ENCODE measurements at places on chromosomes 2 and 18.

DNA sequence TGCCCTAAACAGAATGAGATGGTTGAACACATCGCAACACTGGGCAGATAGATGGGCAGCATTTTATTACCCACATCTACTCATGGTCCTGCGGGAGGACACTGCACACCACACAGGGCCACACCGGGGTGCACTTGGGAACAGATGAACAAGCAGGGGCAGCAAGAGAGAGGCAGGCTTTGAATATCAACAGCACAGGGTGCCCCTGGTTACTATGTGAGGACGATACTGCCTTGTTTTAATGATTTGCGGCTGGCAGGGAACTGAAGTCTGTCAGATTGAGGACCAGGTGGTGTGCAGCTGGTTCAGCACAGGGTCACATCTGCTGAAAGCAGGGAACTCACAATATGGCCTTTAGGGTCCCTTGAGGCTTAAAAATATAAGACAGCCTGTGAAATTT, 195.7 kb downstream of the PIEZO2 start:
- no peak for DNase-seq

DNA sequence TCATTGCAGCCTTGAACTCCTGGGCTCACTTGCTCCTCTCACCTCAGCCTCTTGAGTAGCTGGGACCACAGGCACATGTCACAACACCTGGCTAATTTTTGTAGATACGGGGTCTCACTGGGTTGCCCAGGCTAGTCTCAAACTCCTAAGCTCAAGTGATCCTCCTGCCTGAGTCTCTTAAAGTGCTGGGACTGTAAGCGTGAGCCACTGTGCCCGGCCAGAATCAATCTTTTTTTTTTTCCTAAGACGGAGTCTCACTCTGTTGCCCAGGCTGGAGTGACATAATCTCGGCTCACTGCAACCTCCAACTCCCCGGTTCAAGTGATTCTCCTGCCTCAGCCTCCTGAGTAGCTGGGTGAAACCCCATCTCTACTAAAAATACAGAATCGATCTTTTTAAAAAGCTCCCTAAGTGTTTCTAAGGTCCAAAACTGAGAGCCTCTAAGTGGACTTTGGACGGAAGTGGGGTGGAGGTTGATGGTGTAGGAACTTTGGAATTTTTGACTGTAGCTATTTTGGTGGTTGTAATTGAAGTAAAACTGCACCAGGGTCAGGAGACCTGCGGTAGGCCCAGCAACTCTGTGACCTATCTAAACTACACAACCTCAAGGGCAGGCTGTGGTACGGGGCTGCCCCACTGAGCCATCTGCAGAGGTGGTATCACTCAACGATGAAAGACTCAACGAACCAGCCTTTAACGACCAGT, 82.9 kb downstream of the POLR1A start:
- no peak for DNase-seq

- DNase-seq: no peak
Observed at GRCh38 chr2:174054926-174055325, 89.8 kb upstream of the SP3 start.

GRCh38 chr2:98565286-98565860, 42.9 kb downstream of the COA5 start:
- DNase-seq: no peak

- no peak for DNase-seq
Observed at GRCh38 chr2:133459590-133459989, 108.7 kb downstream of the NCKAP5 start.

DNA sequence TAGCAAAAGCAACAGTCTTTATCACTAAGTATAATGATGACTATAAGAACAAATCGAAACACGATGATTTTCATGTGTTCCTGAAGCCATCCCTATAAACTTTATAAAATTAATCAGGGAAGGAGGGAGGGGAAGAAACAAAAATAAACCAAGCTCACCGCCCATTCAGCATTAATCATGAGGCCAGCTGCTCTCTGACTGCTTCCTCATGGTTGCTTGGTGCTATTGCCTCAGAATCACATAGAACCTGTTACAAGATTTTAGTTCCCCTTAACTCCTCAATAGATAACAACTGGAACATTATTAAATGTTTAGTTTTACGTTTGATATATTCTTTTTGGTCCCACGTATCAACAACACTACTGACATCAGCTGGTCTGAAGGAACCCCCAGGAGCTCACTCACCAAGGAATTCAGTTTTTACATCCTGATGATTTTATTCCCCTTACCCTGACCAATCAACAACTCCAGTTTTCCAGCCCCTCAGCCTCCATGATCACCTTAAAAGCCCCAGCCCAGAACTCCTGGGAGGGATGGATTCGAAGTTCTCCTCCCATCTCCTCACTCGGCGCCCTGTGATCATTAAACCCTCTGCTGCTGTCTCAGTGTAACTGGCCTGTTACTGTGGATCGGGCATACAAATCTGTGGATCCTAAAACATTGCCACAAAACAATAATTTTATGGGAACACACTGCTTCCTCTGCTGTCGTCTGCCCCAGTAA, 10.6 kb upstream of the HNRNPLL start:
- DNase-seq: no peak

GRCh38 chr2:226086190-226086589, 686.7 kb downstream of the NYAP2 start:
- DNase-seq: no peak

GRCh38 chr2:15971351-15971750, 31.0 kb downstream of the MYCN start:
- no peak for DNase-seq

GRCh38 chr2:66814916-66815315, 380.0 kb downstream of the MEIS1 start:
- no peak for DNase-seq

DNA sequence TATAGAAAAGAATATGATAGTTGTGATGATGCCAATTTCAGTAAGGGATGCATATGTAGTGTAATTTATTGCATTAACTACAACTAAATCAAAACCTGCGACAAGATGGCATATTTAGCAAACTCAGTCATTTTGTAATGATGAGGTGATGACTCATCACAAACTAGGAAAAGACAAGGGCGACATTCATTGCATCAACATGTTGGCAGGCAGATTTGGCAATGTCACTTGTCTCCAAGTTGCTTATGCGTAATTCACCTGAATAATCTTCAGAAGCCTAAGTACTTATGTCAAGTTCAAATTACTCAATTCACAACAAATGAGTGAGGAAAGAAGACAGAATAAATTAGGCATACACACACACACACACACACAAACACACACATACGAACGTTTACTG, 273.2 kb upstream of the RGPD4 start:
- no peak for DNase-seq

DNA sequence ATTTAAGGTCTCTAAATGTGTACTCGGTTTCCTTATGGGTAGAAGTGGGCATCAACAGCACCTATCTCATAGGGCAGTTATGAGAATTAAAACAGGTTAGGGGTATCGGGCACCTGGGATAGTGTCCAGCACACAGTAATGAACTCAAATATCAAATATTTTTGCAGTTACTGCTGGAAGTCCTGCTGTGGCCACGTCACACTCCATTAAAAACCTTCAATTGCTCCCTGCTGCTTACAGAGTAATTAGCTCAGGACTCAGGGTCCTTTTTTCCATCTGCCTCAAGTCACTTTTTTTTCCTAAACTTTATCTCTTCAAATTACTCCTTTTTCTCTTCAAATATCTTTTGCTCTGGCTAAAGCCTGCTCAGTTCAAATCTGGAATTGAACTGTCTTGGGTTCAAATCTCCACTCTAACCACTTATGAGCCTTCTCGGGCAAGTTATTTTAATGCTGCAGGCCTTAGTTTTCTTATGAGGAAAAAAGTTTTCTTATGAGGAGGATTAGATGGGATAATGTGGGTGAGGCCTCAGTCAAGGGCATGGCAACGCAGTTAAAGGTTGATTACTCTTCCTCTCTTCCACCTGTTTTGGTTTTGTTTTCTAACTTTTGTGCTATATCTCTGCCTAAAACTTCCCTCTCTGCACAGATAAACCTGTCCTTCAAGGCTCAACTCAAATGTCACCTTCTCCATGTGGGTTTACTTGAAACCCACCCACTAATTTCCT, 36.6 kb downstream of the SPRED2 start:
- no peak for DNase-seq

GRCh38 chr2:120271711-120272379, 19.2 kb downstream of the RALB start:
- no peak for DNase-seq

GRCh38 chr2:234768608-234769196, 183.1 kb upstream of the SH3BP4 start:
- DNase-seq: no peak

- DNase-seq: no peak
Observed at GRCh38 chr2:190635781-190636180, 13.1 kb upstream of the NAB1 start.

GRCh38 chr18:33960417-33960816, 264.3 kb downstream of the NOL4 start:
- no peak for DNase-seq

GRCh38 chr2:165182029-165182428, 21.8 kb downstream of the SCN3A start:
- no peak for DNase-seq

- DNase-seq: peak; percentile 47
Observed at GRCh38 chr2:118565786-118566540, 281.5 kb downstream of the EN1 start.

DNA sequence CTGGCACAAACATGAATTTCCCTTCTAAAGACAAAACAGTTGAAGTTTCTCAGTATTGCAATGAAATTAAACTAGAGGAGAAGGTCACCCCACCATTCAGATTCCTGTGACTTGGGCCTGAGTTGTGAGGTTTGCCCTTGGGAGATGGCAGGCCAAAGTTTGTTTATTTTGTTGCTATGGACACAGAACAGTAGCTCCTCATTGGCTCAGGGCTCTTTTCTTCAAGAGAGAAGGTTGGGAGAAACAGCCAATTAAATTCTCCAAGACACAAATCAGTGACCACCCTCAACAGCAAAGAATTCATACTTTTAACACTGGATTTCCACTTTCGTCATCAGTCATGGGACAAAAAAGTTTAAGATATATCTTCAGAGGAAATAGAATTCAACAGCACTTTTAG, at the start of gene FLACC1:
TSS of gene FLACC1 (minus strand) at position 125 of the 400 bp plus-strand sequence. CDS start 5,941 bp downstream, outside the sequence.
- DNase-seq: peak; percentile 79

- DNase-seq: no peak
Observed at GRCh38 chr2:3025984-3026383, 351.6 kb downstream of the EIPR1 start.

DNA sequence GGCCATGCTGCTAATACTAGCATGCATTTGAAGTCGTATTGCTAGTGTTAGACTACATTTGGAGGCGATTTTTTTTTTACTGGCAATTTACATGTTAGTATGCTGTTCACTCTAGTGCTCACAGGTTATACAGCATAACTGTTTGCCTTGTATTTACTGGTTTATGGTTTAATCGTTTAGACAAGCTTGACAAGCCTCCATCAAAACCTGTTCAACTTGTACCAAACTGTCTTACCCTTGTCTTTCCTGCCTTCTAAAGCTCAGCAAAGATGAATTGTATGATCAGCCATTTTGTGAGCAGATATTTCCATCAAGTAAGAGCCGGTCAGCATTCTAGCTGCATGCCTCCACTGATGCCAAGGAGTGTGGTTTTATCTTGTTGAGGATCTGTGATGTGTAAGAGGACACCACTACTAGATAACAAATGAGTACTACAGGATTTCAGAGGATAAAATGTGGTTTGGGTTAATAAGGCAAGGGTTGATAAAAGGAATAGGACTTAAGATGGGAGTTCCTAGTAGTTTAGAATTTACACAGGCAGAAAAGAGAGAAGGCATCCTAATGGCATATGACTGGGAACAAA, 68.4 kb upstream of the ITM2C start:
- DNase-seq: no peak

DNA sequence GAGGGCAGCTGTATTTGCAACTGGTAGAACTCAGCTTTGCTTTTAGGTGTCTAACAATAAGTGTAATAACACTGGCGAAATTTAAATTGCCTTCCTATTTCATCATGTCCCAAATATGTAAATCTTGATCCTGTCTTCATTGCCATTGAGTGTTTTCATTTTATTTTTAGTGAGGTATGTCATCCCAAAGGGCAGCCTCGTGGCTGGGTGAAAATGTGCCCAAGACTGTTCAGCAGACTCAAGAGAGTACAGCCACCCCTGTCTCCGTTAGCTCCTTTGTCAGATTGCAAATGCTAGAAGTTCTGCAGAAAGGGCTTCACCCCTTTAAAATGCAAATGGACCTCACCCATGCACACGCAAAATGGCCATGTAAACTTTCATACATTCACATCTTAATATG, 278.8 kb downstream of the RND3 start:
- no peak for DNase-seq

- no peak for DNase-seq
Observed at GRCh38 chr2:35827086-35827485, 528.5 kb upstream of the CRIM1 start.

- DNase-seq: no peak
Observed at GRCh38 chr2:63057249-63058143, 6.9 kb downstream of the OTX1 start.

DNA sequence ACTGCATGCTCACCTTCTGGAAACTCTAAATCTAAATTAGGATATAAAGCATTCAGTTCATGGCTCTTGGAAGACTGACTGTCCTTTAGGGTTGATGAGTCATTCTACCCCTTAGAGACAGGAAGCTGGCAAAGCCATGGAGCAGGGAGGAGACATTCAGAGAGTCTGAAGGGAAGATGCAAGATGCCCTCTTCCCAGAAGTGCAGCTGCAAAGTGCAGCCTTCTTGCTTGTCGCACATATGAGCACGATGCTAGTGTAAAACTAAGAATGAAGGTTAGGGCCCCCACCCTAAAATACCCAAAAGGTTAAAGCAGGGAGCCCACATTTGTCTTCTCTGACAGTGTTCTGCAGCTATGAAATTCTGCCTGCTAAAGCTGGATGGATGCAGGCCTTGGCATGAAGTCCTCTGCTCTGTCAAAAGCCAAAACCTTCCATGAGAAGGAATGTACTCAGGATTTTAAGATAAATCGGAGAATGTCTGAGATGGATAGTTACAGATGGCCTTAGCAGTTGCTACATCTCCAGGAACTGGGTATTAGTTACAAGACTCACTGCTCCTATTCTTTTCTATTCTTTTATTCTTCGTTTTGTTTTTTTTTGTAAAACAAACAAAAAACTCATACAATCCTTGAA, 89.7 kb downstream of the POLE4 start:
- DNase-seq: peak; percentile 32

- no peak for DNase-seq
Observed at GRCh38 chr18:3679241-3679640, 229.3 kb downstream of the TGIF1 start.

DNA sequence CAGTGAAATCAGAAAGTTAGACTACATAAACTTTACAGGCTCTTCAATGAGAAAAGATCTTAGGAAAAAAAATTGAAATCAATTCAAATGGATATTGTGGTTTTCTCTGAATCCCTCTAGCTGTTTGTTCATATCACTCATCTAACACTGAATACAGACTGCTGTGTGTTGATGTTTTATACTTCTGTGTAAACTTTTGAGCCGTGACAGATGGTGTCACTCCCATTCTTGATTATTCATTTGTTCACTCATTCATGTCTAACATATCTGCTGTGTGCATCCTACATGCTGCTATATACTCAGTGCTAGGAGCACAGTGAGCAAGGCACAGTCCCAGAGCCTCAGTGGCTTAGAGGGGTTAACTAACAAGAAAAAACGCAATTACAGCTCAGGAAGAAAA, 12.6 kb downstream of the KLHL23 start:
- DNase-seq: no peak

Measured in hindlimb muscle (tissue), 1 donor.